ENCODE measurements at places on chromosomes 1 and 21. TPM values are rescaled to one million over a fixed set of nuclear protein-coding genes. Genes with fewer than 3 reads are reported as not detected.

The GBP5 gene
- total RNA-seq: not detected

The SPRR1A gene
- not detected for total RNA-seq

The PPFIA4 gene
- total RNA-seq: 44.1 TPM

The ATP6V1G3 gene
- not detected for total RNA-seq

The SLC30A2 gene
- not detected for total RNA-seq

The THRAP3 gene
- 101 TPM for total RNA-seq

The OPTC gene
- not detected for total RNA-seq

The ALPL gene
- 2.5 TPM for total RNA-seq

The DVL1 gene
- total RNA-seq: 80.1 TPM

The SLC26A9 gene
- not detected for total RNA-seq

The MASP2 gene
- not detected for total RNA-seq

The PUSL1 gene
- 10.0 TPM for total RNA-seq

The PGLYRP3 gene
- not detected for total RNA-seq

The FAM177B gene
- not detected for total RNA-seq

The NUP210L gene
- 0.31 TPM for total RNA-seq

The IFI44L gene
- 8.5 TPM for total RNA-seq

The RHBDL2 gene
- not detected for total RNA-seq

The DPM3 gene
- total RNA-seq: 12.5 TPM

The PIGR gene
- not detected for total RNA-seq

The CAPN8 gene
- total RNA-seq: not detected

The KCNK1 gene
- 2.2 TPM for total RNA-seq

All from parietal lobe (tissue), 2 donors.